ENCODE measurements at places on chromosomes 3 and 15.

- DNase-seq: no peak
These were observed 949 bp upstream of the RFC4 start for GRCh38 chr3:186807231-186807630.

- no peak for DNase-seq
These were observed 51.6 kb downstream of the CACNA1D start for GRCh38 chr3:53545996-53546359.

DNA sequence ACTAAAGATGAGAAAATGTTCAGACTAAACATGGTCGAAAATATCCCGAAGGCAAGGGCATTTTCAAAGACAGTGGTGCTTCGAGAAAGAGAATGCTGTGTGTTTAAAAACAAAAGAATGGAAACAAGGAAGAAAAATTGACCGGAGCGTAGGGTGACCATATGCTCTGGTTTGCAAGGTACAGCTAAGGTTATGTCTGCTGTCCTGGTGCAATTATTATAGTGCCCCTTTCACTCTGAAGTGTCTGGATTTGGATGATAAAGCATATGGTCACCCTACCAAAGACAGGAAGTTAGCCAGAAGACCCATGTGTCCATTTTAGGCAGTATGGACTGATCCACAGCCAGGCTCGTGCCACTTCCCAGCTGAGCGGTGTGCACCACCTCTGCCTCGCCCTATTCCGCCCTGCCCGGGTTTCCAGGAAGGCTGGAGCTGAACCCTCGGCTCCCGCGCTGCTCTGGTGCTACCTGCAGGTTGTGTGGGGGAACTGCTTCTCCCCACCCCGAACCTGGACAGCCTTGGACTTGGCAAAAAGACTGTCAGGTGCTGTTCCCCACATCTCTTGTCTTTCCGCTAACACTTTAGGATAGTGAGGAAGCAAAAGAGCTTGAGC, 25.2 kb downstream of the GOLGA6D start:
- no peak for DNase-seq

DNA sequence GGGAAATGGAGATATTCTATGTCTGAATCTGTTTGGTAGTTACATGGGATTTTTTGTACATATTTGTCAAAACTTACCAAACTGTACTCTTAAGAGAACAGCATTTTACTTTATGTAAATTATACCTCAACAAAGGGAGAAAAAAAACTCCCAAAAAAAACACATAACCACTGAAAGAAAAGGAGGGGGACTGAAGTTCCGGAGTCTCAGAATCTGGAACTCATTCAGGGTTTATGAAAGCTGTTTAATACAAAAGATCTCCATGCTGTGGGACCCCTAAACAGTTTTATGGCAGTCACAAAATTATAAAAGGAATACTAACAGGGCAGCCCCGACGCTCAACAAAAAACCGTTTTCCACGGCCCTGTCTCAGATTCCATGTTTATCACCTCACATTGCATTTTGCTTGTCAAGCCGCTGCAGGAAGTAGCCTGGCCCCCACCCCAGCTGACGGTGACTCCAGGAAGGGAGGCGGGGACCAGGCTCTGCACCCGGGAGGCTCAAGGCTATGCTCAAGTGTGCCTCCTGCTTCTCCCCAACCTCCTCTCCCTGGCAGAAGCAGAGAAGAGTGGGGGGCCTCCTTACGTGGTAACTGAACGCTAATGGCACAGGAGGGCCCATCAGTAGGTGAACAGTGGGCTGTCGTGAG, 29.3 kb downstream of the RFT1 start:
- no peak for DNase-seq

DNA sequence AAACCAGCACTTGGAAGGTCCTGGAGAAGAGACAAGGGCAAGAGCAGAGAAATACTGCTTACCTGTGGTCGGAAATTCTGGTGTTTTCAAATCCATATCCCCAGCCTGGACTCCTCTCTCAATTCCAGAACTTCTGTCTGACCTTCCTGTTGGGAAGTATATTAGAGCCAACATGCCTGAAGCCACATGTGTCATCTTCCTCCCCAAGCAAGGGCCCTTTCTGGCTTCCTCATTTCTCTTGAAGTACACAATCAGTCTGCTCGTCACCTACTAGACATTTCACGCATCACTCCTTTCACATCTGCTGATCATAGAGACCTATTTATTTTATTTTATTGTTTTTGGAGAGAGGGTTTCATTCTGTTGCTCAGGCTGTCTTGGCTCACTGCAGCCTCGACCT, 8.4 kb downstream of the PARP14 start:
- DNase-seq: no peak

DNA sequence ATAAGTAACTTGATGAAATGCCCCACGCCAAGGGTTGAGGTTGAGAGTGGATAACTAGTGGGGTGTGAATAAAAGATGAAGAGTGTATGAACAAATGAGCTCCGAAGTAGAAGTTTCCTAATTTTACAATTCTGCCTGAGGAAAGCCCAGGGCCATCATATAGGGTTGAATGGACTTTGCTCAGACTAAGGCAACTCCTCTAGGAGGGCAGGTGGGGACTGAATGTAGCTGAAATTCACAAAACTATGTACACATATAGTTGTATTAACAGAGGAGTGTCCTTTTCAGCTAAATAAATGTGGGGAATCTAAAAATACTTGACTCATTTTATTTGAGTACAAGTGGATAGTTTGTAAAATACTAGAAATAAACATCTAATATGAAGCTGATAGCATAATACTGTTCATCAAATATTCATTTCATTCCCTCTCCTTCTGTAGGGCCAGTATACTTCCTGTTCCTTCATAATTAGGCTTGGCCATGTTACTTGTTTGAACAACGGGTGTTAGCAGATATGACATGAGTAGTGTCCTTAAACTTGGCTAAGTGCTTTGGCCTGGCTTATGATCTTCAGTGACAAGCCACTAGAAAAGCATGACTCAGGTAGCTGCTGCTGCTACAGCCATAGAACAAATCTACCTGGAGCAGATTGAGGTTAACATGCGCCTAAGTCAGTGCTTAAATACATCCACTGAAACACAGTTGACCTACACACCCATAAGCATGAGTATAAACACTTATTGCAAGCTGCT, 26.5 kb downstream of the PLSCR1 start:
- no peak for DNase-seq
